ENCODE measurements at places on chromosomes 12 and 14. TPM values are rescaled to one million over a fixed set of nuclear protein-coding genes. Genes with fewer than 3 reads are reported as not detected.

GRCh38 chr12:4478933-4479332, 33.3 kb upstream of the FGF6 start:
- DNase-seq, result no peak

Gene ARHGEF40
- not detected for total RNA-seq

GRCh38 chr14:42806909-42807315, 1200.2 kb downstream of the LRFN5 start:
- DNase-seq, result no peak

Gene SAMD15
- 0.27 TPM for total RNA-seq

Gene TMEM119
- total RNA-seq, result 1.2 TPM

- peak; percentile 41 for DNase-seq
Measured at GRCh38 chr12:82527165-82527780, 159.4 kb upstream of the TMTC2 start.
